ENCODE measurements at places on chromosomes 5 and 9.
A peak's percentile ranks its signal among the peaks of the same experiment; 100 is the strongest.

DNA sequence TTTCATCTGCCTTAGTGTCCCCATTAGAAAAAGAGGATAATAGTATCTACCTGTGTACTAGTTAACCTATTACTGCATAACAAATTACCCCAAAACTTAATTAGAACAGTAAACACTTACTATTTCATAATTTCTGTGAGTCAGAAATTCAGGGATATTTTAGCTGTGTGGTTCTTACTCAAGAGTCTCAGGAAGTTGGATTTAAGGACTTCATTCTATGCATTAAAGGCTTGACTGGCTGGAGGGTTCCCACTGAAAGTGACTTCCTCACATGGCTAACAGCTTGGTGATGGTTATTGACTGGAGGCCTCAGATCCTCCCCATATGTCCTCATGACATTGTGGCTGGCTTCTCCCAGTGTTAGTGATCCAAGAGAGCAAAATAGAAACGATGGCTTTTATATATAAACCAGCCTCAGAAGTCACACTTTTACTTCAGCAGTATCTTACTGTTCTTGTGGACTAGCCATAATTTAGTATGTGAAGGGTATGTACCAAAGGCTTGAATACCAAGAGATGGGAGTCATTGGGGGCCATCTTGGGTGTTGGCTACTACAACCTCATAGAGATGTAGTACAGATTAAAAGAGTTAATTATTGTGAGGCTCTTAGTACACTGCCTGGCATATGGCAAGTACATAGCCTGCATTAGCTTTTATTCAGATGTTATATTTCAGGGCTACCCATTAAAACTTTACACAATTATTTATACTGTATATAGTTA is 9.9 kb downstream of the RAD23B start:
- peak; percentile 47 for DNase-seq

DNA sequence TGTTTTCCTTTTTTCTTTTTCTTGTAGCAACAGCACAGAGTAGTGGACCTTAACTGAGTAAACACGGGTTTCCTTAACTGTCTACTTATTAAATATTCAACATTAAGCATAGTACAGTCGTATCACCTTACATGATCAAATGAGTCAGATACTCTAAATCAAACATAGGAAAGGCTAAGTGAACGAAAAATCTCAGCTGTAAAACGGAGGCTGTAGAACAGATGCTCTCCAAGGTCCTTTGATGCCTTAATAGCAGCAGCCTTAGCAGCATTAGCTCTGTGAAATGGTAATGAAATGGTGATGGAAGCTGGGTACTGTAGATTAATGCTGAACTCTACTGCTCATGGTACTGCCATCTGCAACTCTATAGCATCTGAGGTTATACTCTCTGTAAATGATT is 1433.3 kb upstream of the C9orf72 start:
- DNase-seq, result no peak

DNA sequence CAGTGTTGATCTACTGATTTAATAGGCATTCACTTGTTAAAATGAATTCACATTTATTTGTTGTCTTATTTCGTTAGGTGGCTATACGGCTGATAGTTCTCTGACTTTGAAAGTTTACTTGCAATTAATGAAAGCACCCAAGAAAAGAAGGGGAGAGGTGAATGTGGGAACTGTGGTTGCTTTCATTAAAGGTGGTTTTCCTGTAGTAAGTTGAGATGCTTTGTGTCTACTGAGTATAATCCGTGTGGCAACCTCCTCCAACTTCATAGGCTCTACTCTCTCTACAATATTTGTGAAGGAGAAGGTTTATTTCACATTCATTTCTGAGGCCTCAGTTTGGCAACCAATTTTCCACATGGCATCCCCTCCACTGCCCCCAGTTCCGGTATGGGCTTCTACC is 12.8 kb upstream of the MACIR start:
- DNase-seq, result no peak

DNA sequence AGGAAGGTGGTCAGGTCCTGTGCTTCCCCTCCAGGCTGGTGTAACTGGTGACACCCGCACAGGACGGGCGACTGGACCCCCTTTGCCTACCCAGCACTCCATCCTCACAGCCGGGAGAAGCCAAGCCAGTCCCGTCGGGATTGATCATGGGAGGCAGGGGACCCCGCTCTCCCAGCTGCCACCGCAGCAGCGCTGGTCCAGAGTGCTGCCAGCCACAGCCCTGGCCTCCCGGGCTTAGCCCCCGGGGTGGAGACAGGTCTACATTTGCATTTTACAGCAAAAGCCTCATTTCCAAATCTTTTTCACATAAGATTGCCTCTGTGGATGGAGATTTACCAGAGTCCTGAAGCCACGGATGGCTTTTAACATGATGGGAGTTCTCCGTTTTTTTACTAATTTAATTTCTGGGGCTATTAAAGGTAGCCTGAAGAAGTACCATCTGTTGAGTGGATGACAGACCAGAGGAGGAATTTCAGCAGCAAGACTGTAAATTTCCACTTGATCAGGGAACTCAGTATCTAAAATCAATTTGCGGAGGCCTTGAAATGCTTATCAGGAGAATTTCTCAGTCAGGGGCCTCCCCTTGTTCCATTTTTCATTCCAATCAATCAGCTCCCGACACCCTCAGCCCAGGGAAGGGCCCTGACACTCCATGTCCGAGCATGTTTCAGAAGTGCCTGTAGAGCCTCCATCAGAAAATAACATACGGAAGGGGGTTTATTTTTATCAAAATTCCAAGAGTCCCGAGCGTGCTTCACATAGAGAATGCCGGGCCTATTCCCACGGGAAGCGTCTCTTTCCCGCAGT is 80.6 kb downstream of the OLFM1 start:
- no peak for DNase-seq

GRCh38 chr9:91816356-91816755 is 133.7 kb downstream of the ROR2 start:
- no peak for DNase-seq

DNA sequence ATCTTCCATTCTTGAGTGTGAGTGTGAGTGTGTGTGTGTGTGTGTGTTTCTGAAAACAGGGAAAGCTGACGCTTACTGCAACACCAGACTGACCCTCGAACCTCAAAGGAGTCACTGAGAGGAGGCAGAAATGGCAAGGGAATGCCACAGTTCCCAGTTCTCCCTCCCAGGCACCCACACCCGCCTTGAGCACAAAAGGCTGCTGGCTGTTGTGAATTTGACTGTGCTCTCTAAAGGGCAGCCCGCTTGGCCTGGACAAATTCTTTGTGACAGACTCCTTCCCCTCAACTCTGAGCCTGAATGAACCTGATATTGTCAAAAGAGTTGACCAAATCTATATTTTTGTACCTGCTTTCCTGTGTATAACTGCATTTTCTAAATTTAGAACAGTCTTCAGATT is 245.7 kb upstream of the IRX2 start:
- no peak for DNase-seq

GRCh38 chr9:81470864-81471263 is 218.5 kb downstream of the TLE1 start:
- no peak for DNase-seq

GRCh38 chr9:135456436-135457104 is 23.0 kb upstream of the PPP1R26 start:
- DNase-seq, result no peak

DNA sequence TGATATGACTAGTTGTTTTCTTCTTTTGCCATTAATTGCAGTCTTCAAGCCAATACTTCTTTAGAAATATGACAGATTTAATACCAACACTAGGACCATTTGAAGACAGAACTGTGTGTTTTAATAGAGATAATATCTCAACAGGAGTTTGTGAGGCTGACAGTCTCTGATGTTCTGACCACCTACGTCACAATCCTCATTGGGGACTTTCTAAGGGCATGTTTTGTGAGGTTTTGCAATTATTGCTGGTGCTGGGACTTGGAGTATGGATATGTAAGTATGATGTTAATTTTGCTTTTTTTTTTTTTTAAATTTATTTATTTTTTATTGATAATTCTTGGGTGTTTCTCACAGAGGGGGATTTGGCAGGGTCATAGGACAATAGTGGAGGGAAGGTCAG is 147.6 kb downstream of the ALDH1A1 start:
- no peak for DNase-seq

- DNase-seq, result no peak
These were observed 94.9 kb downstream of the HTR4 start for GRCh38 chr5:148559461-148559860.

GRCh38 chr5:152378730-152379129 is 26.3 kb downstream of the NMUR2 start:
- DNase-seq, result no peak

DNA sequence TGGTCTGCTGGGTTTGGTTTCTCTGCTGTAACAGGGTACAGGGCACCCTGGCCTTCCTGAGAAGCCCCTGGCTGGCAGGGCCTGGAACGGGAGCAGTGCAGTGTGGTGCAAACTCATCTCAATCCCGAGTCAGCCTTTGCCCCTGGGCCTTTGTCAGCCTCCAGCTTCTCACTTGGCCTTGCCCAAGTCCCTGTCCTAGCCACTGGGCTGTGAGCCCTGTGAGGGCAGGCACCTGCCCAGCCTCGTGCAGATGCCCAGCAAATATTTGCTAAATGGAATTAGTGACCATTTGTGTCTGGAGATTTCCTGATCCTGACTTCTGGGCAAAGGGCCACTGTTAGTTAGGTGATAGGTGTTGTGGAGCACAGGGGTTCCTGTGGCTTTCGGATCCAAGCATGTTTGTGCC is 13.0 kb downstream of the RGS3 start:
- DNase-seq, result no peak

DNA sequence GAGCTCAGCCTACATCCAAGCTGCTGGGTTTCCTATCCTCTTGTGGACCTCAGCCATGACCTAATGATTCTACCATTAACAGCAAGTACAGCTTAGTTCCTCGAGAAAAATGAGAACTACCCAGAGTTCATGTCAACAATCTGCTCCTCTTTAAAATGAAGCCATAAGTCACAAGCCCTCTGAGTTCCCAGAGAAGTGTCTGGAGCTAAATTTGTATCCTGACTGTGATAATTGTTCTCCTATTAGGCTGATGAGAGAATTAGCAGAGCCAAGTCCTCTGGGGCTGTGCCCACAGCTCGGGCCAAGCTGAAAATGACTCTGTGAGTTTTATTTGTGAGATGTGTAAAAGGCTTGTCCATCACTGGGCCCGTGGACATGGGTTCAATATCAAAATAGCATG is 145.1 kb upstream of the SMIM23 start:
- peak; percentile 62 for DNase-seq

DNA sequence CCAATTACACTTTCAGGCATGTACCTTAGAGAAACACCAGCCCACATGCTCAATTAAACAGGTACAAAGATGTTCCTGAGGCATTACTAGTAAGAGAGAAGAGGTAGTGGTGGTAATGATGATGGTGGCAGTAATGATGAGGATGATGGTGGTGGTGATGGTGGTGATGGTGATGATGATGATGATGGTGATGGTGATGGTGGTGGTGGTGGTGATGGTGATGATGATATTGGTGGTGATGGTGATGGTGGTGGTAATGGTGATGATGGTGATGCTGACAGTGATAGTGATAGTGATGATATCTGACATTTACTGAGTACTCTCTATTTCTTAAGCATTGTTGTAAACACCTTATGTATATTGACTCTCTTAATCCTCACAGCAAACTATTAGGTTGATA is 318.4 kb downstream of the NSG2 start:
- DNase-seq, result no peak

DNA sequence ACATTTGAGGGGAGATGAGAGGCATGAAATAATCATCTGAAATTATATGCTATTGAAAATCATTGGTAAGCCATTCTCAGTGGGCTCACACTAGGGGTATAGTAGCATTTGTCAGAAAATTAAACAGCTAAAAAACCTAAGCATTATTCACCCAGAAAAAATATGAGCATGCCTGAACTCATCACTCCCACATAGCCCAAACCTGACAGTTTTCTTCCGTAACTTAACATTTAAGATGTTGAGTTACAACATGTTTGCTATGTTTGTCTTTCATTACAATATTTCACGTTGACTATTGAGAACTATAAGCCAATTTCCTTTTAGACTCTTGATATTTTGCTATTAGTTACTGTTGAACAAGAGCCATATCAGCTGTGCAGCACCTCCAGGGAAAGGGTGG is 23.5 kb upstream of the GHR start:
- DNase-seq, result no peak

- no peak for DNase-seq
These were observed 32.6 kb upstream of the NPR3 start for GRCh38 chr5:32678472-32678871.

DNA sequence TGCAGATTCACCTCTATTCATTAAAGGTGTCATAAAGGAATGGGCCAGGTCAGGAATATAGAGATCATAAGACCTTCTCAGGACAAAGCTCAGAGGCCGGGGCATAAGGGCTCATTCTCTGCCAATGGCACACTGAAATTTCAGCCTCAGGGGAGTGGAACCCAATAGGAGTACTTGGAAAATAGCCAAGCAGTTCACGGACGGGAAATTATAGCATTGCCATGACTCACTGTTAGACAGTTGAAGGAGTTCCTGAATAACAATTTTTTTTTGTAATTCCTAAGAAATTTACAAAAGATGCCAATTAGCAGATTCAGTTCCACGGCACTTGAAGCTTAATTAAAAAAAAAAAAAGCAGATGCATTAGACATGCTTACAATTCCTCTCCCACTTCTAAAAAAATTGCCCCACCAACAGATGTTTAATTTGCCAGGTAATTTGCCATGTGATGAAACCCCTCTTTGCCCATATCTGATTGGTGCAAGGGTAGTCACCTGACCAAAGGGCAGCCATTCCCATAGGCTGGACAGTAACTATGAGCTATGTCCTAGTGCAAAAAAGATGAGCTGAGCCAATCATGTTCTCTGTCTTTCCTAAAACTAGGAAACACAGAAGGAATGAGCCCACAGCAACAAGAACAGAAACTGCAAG is 58.6 kb downstream of the PTCD2 start:
- DNase-seq, result peak; percentile 85

- no peak for DNase-seq
These were observed 19.7 kb downstream of the MEGF9 start for GRCh38 chr9:120694559-120694958.

GRCh38 chr9:80400624-80401230 is 829.0 kb downstream of the TLE4 start:
- no peak for DNase-seq

DNA sequence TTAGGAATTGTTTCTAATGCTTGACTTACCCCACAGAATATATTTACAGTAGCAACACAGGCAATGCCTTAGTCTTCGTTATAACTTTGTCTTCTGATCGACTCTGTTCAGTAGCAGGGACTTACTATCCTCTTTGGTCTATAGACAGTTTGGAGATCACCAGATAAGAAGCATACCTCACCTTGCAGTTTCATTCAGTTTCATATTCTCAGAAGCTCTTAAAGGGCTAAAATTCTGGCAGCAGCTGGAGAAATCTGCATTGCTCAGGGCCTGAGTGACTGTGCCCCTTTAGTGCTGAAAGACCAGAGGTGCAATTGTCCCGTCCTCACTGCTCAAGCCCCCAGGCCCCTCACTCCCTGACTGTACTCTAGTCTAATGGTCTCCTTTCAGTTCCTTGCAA is 26.0 kb downstream of the ZBTB43 start:
- DNase-seq, result no peak

Data from suppressor macrophage (primary cell).